HEK293T (cell line): ENCODE measurements at places on chromosomes 4 and X.

GRCh38 chrX:49176421-49177326 lies 5.0 kb downstream of the PLP2 start:
- DNase-seq = no peak

- DNase-seq = no peak
These were observed at the start of gene HGFAC for GRCh38 chr4:3441501-3442459. HGFAC (plus strand) TSS chr4:3441968; CDS start chr4:3442002, 34 bp downstream.

DNA sequence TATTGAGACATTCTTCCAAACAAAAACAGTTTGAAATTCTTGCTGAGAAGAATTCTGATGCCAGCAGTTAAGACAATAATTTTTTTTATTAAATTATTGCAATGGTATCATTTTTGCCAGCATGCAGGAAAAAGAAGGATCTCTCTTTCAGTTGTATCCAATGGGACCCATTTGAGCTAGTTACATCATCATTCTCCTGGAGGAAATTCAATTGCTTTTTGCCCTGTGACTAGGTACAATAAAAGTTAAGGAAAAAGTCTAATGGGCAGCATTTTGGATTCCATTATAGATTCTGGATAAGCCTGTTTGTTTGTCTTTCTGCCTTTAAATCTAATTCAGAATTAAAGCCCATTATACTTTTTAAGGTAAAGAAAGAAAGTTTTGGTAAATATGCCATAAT lies 10.5 kb upstream of the FRYL start:
- no peak for DNase-seq

DNA sequence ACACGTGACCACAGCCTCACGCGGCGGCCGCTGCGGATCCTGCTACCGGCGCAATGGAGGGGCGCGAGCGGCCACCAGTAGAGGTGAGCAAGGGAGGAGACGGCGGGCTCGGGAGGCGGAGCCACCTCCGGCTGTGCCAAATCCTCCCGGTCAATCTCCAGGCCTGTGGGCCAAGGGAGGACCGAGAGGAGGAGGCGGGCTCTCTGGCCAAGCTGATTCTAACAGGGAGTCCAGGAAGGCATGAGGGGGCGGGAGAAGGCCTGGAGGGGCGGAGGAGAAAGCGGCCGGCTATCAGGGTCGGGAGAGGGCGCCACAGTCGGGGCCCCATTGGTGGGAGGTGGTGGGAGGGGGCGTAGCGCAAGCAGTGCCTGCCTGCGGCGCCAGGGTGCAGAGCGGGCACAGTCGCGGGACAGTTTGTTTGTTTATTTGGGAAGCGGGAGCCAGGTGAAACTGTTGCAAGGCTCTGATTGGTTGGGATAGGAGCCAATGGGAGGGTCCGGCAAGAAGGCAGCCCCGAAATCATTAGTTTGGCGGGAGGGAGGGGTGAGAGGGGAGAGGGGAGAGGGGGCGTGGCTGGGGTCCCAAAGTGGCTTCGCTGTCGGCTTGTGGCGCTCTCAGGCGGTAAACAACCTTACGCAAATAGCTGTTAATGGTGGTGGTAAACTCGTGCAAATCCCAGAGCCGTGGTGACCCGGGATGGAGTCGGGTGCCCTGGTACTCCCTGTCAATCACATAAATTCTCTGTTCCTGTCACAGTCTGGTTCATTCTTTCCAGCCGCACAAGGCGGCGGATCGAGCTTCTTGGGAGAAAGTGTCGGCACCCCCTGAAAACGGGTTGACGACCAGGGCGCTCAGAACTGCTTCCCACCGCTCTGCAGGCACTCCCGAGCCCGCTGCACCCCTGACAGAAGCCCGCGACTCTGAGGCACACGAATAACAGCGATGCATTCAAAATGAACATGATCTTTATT lies at the start of gene IRS4:
Gene IRS4 (minus strand): TSS at position 55 of the 971 bp plus-strand sequence.
- DNase-seq = peak; percentile 66

DNA sequence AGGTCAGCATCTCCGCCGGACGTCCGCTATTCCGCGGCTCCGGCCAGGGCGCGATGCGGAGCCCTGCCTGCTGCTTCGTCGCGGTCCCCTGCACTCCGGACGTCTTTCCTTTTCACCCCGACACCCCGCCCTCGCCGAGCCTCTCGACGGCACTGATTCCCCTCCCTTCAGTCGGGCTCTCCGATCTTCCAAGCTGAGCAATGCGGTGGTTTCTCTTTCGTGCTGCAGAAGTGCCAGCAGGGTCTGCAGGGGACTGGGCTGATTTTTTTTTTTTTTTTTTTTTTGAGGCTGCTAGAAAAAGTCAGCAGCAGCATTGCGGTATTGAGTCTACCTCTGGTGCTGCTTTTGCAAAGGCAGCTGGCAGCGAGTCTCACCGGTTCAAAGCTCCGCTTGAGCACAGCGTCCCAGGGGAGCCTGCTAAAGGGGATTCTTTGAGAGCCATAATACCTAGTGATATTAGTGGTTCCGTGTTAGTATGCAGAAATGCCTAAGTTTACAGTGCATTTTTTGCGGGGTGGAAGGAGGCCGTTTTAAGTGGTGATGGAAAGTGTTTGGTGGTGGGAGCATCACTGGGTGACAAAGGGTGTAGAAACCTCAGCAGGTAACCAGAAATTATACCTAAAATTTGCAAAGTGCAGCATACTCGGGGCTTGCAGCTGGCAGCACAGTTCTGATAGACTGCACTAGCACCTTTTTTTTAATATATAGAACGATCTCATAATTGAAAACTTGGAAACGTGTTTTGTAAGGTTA lies 969 bp downstream of the STIM2 start:
- DNase-seq = peak; percentile 20

- peak; percentile 23 for DNase-seq
These were observed 6.5 kb downstream of the BBS7 start for GRCh38 chr4:121863799-121864198.

DNA sequence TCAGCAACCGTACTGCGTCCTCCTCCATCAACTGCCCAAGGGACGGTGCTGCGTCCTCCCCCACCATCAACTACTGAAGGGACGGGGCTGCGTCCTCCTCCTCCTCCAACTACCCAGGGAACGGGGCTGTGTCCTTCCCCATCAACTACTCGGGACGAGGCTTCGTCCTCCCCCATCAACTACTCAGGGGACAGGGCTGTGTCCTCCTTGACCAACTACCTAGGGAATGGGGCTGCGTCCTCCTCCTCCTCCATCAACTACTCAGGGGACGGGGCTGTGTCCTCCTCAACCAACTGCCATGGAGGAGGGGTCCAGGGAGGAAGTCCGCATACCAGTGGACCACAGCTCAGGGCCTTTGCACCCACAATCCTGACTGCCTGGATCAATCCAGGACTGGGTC lies 24.4 kb downstream of the PPP2R3B start:
- no peak for DNase-seq

DNA sequence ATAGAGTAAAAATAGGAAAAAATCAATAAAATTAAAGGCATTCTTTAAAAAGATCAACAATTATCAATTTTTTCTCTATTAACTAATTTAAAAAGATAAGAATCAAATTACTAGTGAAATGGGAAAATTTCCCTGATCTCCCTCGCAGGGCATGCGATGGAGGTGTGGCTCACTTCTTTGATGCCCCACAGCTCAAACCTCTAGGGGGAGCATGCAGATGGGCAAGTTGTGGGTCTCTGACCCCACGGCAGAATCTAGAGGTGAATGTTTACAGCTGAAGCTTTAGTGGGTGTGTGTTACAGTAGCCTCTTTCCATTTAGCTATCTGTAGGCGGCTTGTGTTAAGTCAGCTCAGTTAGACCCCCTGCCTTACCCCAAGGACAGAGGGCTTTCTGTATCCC lies 1348.8 kb downstream of the PCDH18 start:
- DNase-seq = no peak

GRCh38 chr4:185738038-185738552 lies 73.9 kb downstream of the SORBS2 start:
- no peak for DNase-seq

GRCh38 chrX:54564936-54565335 lies 34.9 kb downstream of the GNL3L start:
- no peak for DNase-seq

DNA sequence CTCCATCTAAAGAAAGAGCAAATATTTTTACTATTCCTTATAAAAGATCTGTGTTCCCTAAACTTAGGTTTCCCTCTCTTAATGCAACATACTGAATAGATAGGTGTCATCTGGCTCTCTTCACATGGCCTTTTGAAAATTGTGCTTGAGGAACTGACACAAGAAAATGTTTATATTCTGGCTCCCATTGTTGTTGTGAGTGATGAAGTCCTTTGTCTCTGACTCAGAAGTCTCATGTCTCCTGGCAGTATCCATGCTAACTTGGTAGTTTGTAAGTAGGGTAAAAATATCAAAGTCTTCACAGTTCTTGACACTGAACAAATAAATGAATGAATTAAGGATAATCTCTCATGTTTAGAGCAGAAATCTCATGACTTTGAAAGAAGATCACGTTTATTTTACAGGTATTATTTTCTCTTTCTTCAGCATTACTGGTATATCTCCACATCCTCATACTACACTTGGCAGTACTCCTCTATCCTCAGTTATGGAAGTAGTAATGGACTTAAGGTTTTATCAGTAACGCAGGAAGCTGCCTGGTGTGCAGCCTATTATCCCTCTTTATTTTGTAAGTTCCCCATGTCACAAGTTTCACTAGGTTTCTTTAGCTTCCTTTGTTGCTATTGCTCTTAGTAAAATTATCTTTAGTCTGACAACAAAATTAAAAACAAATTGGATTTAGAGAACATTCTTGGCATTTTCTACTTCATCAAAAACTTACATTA lies 14.2 kb upstream of the PABPC4L start:
- DNase-seq = no peak

GRCh38 chr4:141177171-141177570 lies 43.5 kb upstream of the ZNF330 start:
- DNase-seq = no peak

DNA sequence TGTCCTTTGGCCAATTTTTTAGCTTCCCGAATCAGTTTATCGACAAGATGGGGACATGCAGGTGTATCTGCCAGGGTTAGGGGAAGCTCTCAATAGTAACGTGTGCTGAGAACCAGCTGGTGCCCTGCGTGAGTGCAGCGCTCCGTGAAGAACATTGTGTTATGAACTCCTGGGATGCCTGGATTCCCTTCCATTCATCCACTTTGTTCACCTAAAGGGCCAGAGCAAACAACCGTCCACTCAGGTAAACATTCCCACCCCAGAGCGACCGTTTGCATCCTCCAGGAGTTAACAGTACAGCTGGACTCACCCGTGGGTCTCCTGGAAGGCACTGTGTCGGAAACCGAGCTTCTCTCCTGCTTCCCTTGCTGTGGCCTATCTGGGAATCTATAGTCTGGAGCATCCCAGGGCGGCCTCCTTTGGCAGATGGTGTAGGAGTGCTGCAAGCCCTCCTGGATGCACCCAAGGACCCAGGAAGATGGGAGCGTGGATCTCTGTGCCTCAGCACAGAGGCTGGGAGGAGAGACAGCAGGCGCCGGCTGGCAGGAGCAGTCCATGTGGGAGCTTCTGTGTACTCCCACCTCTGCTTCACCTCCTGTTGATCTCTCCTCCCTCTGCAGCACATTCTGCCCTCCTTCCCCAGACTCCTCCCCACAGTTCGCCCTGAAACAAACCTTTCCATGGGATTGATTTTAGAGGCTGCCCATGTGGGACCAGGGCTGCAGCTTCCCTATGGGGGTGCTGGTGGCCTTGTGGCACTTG lies 62.7 kb downstream of the SHROOM2 start:
- no peak for DNase-seq

DNA sequence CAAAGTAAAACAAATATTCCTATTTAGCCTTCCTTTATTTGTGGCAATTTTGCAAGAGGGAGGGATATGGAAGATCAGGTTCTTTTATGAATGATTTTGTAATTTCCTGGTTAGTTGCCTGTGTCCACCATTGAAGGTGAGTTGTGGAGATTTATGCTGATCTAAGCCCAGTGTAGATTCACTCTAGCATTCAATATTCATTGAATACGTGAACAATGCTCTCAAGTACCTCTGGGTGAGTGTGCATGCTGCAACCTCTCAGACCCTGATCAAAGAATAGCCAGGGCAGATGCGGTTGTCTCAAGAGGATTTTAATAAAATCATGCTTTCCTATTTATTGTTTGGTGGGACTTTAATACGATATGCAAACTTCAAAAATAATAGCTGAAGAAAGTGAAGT lies 628.4 kb downstream of the SPRY1 start:
- no peak for DNase-seq

- no peak for DNase-seq
These were observed 343.7 kb downstream of the DHX15 start for GRCh38 chr4:24240655-24241054.

DNA sequence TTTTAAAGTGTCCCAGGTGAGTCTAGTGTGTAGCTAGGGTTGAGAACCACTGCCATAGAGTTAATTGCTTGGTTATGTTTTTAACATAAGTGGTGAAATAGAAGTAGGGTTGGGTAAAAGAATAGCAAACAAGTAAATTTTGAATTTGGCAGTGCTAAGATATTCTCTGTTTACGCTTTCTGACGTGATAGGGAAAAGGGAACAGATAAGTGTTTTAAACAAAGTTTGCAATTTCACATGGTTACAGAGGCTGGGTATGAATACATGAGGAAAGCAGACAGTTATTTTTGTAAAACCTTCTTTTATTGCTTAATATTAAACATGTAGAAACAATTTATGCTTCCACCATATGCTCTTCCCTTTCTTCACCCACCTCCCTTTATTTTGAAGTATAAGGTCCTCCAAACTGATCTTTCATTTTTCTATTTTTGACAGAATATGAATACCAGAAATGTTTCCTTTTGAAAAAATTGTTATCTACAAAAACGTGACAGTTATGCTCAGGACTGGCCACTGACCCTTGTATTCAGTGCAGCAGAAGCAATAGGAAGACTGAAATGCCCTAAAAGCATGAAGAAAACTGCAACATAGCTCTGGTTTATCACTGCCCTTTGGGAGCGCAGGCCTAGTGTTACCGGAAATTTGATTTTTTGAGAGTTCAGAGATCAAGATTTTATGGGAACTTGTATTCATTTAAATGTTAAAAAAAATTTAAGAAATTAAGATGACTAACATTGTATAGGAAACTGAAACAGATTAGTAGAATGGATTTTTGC lies 214.4 kb upstream of the ARSJ start:
- no peak for DNase-seq

GRCh38 chr4:168674866-168675265 lies 178.0 kb downstream of the PALLD start:
- DNase-seq = no peak

- no peak for DNase-seq
These were observed 4.4 kb upstream of the METTL14 start for GRCh38 chr4:118680808-118681207.

DNA sequence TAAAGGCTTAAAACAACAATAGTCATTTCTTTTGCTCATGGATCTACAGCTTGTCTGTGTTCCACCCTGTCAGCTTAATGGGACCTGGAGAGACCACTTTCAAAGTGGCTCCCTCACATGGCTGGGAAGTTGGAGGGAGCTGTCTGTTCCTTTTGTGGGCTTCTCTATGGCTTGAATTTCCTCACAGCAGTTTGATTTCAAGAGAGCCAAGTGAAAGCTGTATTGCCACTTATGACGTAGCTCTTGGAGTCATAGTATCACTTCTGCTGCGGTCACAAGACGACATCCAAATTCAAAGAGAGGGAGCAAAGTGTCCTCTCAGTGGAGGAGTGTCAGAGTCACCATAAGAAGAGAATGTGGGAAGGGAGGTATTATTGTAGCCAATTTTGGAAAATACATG lies 22.7 kb upstream of the ACSL1 start:
- no peak for DNase-seq
